ENCODE measurements at places on chromosomes 5 and 9.

- no peak for DNase-seq
These were observed 263.2 kb downstream of the PJA2 start for GRCh38 chr5:109146591-109146990.

GRCh38 chr5:107655831-107656230 lies 14.9 kb downstream of the EFNA5 start:
- peak; percentile 91 for DNase-seq

GRCh38 chr5:119412279-119413227 lies 39.7 kb upstream of the HSD17B4 start:
- DNase-seq: no peak

- DNase-seq: no peak
These were observed 134.3 kb upstream of the MRPS30 start for GRCh38 chr5:44674461-44674860.

GRCh38 chr9:89304020-89304833 lies 6.8 kb upstream of the CKS2 start:
- DNase-seq: no peak

DNA sequence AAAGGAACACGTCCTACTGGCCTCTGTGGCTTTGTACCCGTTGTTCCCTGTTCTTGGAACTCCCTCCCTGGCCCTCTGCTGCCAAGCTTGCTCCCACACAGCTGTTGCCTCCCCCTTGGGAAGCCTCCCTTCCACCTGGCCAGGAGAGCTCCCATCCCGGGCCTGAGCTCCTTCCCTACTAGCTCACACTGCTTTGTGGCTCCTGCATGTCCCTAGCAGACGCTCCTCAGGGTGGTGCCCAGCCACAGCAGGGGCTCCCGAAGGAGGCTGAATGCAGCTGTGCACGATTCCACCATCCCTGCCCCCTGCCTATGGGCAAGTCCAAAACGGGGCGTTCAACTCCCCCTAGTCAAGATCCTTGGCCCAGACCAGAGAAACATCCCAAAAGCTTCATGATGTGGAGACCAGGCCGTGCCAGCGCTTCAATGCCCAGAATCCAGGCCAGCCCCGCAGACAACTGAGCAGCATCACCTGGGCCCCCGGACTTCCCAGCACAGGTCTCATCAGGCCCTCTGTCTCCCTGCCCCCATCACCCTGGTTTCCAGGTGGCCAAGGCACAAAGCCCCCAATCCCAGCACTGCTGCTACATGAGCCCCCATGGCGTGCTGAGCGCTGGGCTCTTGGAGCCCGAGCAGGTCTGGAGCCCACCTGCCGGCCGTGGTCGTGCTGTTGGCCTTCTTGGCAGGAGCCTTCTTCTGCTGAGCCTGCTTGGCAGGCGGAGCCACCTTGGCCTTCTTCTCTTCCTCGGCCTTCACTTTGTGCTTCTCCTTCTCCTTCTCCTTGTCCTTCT lies 14.3 kb downstream of the BRD3OS start:
- DNase-seq: no peak

GRCh38 chr5:154766558-154767281 lies 11.5 kb downstream of the LARP1 start:
- DNase-seq: no peak

DNA sequence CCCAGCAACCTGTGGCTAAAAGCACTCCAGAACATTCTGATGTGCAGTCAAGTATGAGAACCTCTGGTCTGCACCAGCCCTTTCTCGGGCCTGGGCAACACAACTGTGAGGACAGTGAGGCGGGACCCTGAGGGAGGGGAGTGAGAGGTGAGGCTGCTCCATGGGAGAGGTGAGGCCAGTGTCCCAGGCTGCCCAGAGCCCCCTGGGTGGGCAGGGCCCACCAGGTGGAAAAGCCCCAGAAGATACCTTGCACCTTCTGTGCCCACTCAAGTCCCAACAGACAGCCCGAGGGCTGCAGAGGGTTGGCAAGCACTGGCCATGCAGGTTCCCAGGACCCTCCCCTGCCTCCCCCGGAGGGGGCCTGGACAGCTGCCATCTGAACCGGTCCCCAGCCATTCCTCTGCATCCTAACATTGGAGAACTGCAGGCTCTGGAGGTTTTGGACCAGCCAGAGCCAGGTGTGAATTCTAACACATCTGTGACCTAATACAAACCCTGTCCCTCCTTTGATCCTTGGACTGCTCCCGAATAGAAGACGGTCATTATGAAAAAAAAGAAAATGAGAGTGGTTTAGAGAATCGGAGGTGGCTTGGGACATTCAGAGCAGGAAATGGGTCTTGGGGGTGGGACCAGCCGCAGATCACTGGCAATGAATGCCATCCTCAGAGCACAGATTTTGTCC lies 57.0 kb downstream of the DUSP1 start:
- no peak for DNase-seq

- DNase-seq: no peak
These were observed 159.2 kb upstream of the WWC1 start for GRCh38 chr5:168132241-168132641.

DNA sequence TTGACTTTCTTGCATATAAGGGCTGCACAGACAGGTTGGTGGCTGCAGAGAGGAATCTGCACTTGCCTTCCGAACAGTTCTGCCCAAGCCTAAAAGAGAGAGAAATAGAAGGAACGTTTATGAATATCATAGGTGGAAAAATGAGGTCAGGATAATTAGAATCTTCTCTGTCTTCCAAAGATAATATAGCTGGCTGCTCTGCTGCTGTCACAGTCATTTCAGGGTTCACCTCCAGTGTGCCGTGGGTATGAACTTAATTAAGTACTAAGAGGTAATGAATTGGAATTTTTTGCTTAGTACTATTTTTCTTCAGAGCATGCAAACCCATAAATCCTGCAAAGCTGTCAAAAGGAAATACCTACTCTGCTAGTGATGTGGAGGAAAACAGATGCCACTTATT lies 82.2 kb downstream of the PRDM6 start:
- no peak for DNase-seq

- no peak for DNase-seq
These were observed 100.6 kb downstream of the LIFR start for GRCh38 chr5:38455796-38456330.

- no peak for DNase-seq
These were observed 29.6 kb upstream of the DTWD2 start for GRCh38 chr5:119017994-119018393.

DNA sequence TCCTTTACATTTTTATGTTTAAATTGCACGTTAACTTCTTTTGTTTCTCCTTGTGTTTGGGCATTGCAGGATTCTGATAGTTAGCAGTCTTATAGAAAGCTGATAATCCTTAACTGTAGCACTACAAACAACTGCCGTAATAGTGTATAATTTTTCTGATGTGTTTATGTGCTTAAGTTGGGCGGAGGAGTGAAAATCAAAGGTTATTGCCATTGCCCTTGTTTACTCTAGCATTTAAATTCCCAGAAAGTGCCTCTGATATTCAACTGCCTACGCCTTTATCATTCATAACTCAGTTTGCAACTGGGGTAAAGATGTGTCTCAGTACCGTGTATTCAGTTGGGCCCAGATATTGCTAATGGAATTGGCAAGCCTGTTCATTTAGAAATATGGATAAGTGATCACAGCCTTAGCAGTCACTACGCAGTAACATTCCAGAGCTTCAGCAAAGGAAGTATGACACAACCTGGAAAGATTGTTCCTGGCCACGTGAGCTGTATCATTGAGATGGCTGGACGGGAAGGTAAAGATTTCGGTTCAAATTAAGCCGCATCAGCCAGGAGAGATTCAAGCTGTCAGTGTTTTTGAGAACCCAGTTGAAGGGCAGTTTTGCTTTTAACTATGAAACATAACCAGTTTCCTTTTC lies 28.1 kb upstream of the LRRTM2 start:
- peak; percentile 70 for DNase-seq

- no peak for DNase-seq
These were observed 105.2 kb downstream of the TLE1 start for GRCh38 chr9:81584099-81584498.

DNA sequence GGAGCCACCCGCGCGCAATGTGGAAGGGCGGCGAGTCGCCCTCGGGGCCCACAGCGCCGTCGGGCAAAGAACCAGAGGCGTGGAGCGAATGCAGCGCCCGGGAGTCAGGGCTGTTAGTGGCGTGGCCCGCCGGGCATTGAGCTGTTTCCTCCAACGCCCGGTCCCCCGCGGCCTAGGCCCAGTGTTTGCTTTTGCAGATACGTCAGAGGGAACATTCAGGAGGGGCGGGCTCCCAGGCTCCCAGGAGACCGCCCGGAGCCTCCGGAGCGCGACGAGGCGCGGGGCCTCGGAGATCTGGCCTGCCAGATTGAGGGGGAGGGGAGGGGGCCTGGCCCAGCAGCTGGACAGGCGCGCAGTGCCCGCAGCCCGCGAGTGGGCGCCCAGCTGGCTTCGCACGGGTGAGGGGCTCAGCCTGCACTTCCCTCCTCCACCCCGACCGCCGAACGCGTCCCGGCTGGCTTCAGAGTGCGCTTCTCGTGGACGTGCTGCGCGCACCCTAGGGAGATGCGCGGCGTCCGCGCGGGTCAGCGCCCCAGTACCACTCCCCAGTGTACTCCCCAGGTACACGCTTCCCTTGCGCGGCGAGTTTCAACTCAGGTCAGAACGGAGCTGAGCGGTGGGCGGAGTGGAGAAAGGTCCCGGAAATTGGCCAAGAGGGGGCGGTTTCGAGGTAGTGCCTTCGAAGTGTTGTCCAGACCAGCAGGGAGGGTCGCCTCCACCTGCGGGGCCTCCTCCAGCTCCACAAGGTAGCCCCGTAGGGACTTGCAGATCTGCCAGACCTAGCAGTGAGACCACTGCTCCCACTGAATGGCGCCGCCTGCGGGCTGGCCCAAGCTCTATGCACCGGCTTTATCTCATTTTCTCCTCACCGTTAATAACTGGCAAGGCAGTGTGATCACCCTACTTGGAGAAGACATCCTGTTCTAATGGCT lies 130.4 kb downstream of the TMEM174 start:
- no peak for DNase-seq

- DNase-seq: no peak
These were observed 42.9 kb downstream of the ZCCHC7 start for GRCh38 chr9:37163299-37163698.

DNA sequence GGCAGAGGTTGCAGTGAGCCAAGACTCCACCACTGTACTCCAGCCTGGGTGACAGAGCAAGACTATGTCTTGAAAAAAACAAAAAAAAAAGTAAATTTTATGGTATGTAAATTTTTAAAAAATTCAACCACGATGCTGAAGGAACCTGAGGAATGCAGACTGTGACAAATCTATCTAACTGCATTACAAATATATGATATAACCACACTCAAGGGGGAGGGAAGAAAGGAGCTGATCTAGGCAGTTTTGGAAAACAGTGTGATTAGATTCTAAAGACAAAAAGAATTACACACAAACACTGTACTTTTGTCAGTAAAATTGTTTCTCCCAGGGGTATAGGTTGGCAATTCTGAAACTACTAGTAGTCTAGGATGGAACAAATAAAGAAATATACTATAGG lies 17.0 kb downstream of the LARS1 start:
- DNase-seq: no peak
